Eye (tissue), 1 donor: ENCODE measurements at places on chromosomes 12 and 14.
A peak's percentile ranks its signal among the peaks of the same experiment; 100 is the strongest.

GRCh38 chr14:33250963-33251362, 312.3 kb downstream of the NPAS3 start:
- DNase-seq: no peak

- peak; percentile 78 for DNase-seq
Observed at GRCh38 chr14:80850197-80850814, 91.2 kb downstream of the CEP128 start.

GRCh38 chr14:68089146-68089731, 269.7 kb downstream of the RAD51B start:
- DNase-seq: peak; percentile 77

DNA sequence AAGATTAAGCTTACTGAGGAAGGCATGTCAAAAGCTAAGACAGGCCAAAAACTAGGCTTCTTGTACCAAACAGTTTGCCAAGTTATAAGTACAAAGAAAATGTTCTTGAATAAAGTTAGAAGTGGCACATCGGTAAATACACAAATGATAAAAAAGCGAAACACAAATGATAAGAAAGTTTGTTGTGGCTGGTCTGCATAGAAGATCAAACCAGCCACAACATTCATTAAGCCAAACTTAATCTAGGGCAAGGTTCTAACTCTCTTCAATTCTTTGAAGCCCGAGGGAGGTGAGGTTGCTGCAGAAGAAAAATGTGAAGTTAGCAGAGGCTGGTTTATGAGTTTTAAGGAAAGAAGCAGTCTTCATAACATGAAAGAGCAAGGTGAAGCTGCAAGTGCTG, 1119.6 kb upstream of the FLRT2 start:
- DNase-seq: no peak

DNA sequence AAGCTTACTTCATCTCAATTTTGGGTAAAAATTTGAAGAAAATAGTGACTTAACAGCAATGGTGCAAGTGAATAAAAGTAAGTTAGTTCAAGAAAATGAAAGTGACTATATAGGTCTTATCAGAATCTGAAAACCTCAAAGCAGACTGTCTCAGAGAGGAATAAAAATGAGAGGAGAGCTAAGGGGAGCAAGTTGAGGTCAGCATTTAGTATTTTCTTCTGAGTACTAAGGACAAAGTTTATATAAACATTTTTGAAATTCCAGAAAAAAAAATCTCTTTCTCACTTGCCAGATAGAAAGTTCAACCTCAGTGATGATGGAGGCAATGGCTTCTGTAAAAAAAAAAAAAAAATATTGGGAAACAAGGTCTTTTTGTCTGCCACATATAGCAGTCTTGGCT, 414.1 kb downstream of the NPAS3 start:
- DNase-seq: no peak

DNA sequence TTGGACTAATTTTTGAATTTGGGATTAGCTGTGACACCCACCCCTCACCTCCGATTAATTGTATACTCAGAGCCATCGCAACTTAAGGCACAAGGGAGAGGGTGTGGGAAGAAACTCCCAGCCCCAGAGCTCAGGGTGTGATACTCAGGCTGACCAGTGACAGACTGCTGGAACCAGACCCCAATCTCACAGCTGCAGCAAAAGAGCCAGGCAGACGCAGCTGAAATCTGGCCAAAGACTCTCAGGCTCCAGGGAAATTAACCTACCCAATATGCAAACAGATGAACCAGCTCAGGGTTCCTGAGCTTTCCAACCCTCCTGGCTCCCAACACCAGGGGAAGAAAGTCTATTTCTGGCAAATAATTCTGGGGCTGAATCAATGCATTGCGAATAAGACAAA, 30.5 kb downstream of the ANAPC7 start:
- DNase-seq: no peak

GRCh38 chr12:54423816-54424150, 4.7 kb upstream of the ITGA5 start:
- no peak for DNase-seq

GRCh38 chr14:74853581-74853980, 22.4 kb downstream of the PROX2 start:
- no peak for DNase-seq

GRCh38 chr12:132824053-132824452, 4.6 kb downstream of the GOLGA3 start:
- DNase-seq: no peak

DNA sequence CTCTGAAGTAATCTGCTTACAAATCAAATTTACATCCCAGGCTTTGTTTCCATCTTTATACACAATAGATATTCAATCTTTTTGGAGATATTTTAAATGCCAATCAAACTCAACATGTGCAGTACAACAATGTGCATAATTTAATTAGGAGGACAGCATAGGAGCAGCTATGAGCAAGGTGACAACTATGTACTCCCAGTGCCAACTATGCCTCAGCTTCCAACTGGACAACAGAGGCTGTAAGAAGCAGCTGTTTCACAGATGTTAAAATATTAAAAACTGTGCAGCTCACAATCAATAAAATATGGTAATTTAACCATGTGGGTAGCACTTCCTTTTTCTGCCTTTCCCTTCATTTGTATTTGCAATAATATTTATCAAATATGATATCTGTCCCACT, 99.9 kb downstream of the ST8SIA1 start:
- DNase-seq: no peak

GRCh38 chr14:77306851-77307496, 13.7 kb downstream of the POMT2 start:
- peak; percentile 35 for DNase-seq

DNA sequence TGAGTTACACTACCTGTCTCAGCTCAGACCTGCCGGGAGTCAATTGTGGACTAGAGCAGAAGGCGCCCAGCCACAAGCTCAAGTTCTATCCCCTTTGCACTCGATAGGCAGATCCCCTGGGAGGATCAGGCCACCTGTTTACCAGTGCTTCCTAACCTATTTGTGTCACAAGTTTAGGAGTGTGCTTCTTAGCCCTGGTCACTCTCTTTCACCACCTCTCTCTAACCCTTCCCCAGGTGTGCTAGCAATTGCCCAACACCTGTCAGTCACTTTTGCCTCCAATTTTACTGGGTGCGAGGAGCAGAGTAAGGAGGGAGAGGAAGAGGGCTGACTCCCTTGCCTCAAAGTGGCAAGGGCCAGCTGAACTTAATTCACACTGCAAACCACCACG, 745 bp upstream of the NAA30 start:
- DNase-seq: no peak

GRCh38 chr14:59356767-59357166, 108.4 kb downstream of the GPR135 start:
- no peak for DNase-seq

GRCh38 chr14:96091941-96092411, 52.8 kb downstream of the C14orf132 start:
- DNase-seq: no peak

DNA sequence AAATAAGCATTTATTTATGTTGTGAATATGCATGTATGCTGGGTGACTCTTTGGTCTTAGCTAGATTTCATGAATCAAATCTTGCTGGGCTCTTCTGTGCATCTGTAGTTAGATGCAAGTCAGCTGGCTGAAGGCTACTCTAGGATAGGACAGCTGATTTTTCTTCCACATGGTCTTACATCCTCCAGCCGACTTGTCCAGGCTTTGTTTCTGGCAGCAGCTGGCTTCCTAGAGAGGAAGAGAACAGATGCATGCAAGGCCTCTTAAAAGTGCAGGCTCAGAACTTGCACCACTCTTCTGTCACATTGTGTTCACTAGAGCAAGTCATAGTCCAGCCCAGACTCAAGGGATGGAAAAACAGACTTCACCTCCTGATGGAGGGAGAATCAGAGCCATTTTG, 435.4 kb upstream of the STXBP6 start:
- DNase-seq: peak; percentile 28

DNA sequence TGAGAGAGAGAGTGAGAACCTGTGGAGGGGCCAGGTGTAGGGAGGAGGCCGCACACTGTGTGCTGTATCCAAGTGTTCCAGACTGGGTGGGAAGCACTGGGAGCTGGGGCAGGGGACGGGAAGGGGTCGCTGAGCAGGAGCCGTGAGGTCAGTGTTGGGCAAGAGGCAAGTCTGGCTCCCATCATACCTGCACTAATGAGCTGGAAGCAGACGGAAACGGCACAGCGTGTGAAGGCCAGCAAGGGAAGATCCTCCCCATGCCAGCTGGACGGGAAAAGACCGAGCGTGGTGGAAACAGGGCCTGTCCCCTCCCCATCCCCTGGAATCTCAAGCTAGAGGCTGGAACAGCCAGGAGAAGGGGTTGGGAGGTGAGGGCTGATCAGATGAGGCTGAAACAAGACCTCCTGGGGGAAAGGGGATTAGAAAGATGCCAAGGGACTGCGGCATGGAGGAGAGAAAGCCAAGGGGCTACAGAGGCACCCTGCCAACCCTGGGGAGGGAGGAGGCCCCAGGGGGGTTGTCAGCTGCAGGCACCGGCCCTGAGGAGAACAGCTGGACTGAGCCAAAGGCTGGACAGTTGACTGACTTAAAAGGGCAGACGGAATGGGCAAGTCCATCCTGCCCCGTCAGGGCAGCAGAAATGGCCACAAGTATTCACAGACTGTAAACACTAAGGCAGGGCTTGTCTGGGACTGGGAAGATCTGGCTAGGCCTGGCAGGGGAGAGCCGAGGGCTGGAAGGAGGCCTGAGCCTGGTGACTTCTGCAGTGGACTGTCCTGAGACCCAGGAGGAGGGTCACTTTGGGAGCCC, 19.0 kb upstream of the LTBP2 start:
- DNase-seq: no peak

- DNase-seq: no peak
Observed at GRCh38 chr12:113138826-113139225, 3.3 kb upstream of the RASAL1 start.

GRCh38 chr12:121287267-121287954, 9.1 kb downstream of the CAMKK2 start:
- no peak for DNase-seq

DNA sequence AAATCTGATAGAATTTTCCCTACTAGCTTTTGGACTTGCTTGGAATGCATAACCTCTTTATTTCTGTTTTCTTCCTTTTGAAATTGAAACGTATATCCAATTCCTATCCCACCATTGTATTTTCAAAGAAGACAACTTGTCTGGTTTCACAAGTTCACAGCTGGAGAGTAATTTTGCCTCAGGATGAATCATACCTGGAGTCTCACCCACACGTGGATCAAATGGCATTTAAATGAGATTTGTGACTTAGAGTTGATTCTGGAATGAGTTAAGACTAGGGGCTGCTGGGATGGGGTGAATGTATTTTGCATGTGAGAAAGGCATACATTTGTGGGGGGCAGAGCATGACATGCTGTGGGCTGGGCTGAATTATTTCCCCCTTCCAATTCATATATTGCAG, 516.5 kb upstream of the MGAT4C start:
- no peak for DNase-seq

GRCh38 chr14:91396013-91396660, 21.5 kb downstream of the CCDC88C start:
- peak; percentile 34 for DNase-seq

- no peak for DNase-seq
Observed at GRCh38 chr12:112183141-112184021, 58.0 kb downstream of the TRAFD1 start.

DNA sequence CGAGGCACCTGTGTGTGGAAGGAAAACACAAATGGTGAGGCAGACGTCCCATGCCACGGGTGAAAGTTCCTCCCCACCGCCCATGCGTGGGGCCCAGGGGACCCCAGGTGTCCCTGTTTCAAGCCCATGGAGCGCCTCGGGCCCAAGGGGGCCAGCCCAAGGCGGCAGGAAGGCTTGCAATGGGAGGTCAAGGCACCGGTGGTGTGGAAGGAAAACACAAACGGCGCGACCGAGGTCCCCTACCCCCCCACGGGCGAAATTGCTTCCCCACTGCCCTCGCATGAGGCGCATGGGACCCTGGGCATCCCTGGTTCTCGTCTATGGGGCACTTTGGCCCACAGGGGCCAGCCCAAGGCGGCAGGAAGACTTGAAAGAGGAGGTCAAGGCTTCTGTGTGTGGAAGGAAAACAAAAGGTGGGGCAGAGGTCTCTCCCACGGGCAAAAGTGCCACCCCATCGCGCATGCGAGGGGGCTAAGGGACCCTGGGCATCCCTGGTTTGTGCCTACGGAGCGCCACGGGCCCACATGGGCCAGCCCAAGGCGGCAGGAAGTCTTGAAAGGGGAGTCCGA, 379.4 kb downstream of the ALG10 start:
- DNase-seq: no peak

- peak; percentile 87 for DNase-seq
Observed at GRCh38 chr12:114662512-114663177, 21.3 kb downstream of the TBX3 start.

DNA sequence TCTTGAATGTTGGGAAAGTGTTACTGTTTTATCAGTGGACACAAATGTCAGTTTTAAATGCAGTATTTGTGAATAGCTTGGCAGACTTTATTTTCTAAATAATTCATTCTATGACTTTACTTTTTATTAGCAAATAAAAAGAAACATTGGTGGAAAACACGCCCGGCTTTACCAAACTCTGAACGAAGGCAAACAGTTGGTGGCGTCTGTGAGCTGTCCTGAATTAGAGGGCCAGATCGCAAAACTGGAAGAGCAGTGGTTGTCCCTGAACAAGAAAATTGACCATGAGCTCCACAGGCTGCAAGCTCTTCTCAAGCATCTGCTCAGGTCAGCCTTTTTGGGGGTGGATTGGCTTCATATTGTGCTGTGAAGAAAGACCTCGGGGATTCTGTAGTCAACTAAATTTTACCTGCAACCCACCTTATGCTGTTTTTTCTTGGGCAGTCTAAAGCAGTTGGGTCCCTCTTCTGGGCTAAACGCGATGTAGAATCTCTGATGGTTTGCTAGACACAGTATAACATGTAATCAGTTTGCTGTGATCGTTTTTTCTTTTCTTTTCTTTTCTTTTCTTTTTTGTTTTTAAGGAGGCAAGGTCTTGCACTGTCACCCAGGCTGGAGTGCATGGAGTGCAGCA, 156.4 kb downstream of the ESR2 start:
- DNase-seq: no peak

DNA sequence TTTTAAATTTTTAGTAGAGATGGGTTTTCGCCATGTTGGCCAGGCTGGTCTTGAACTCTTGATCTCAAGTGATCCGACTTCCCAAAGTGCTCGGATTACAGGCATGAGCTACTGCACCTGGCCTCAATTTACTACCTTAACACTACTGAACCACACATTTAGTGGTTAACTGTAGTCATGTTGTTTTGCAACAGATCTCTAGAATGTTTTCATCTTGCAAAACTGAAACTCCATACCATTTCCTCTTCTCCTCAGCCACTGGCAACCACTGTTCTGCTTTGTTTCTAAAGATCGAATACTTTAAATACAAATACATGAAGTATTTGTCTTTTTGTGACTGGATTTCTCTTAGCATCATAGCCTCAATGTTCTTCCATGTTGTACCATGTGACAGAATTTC, 15.4 kb upstream of the SMCO2 start:
- no peak for DNase-seq
